GM04504 (cell line): ENCODE measurements at places on chromosomes 5 and 9.

- DNase-seq = peak; percentile 71
Measured at GRCh38 chr5:129820-130219, 37.9 kb downstream of the PLEKHG4B start.

GRCh38 chr9:113350937-113351336 is 1.6 kb downstream of the BSPRY start:
- DNase-seq = no peak

GRCh38 chr9:6761306-6761705 is 3.5 kb downstream of the KDM4C start:
- DNase-seq = no peak

- no peak for DNase-seq
Measured at GRCh38 chr5:10612251-10612650, 48.4 kb downstream of the ANKRD33B start.

DNA sequence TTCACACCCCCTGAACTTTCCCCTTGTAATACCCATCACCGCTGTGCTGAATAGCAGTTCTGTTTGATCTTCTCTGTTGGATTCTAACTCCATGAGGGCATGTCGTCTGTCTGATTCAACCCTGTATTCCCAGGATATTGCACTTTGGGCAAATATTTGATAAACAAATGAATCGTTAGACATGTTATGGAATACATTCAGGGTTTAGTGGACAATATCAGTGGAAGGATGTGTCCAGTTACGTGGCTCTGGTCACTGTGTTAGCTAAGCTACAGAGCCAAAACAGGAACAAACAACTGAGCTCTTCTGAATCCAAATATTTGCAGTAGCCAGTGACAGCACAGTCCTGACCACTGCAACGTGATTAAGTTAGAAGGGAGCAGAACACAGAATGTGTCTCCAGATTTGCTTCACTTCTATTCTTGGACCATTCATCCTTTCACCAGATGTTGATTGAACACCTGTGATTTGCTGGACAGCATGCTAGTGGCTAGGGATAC is 13.2 kb downstream of the ANGPTL2 start:
- DNase-seq = no peak

DNA sequence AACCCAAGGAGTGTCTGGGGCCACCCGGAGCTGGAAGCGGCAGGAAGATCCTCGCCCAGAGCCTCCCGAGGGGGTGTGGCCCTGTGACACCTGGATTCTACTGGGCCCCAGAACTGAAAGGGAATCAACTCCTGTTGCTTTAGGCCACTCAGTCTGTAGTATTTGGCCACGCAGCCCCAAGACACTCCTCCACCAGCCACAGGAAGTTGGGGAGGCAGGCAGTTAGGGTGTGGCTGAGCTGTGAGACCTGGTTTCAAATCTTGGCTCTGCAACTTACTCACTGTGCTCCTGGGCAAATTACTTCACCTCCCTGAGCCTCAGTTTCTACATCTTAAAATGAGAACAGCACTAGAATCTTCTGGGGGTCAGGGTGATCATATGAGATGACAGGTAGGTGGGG is 119.8 kb upstream of the PPP1R26 start:
- no peak for DNase-seq
